ENCODE measurements at places on chromosomes 7 and 10.

GRCh38 chr10:78630944-78631838 is 437.6 kb upstream of the ZMIZ1 start:
- no peak for DNase-seq

- no peak for DNase-seq
Measured at GRCh38 chr10:50851884-50852671, 33.3 kb downstream of the A1CF start.

DNA sequence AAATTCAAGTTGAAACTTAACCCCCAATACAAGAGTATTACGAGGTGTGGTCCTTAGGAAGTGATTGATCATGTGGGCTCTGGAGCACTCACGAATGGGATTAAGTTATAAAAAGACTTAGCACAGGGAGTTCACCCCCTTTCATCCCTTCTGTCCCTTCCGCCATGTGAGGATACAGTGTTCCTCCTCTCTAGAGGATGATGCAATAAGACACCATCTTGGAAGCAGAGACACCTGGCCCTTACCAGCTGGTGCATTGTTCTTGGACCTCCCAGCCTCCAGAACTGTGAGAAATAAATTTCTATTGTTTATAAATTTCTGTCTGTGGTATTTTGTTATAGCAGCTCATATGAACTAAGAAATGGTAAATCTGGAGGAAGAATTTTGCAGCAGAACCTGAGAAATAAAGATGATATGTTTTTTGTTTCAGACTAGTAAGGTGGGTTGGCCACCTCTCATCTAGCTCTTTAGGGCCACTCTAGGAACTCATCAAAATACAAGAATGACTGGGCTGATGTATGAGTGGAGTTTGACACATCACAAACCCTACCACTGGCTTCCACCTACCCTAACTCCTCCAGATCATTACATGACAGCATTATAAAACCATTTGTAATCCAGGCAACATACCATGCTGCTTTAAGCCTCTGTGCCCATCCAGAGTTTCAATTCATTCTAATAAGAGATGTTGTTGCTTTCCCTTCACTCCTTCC is 22.4 kb downstream of the SLC26A5 start:
- DNase-seq: no peak

- DNase-seq: no peak
Measured at GRCh38 chr7:23712368-23713284, 2.6 kb downstream of the STK31 start.

- no peak for DNase-seq
Measured at GRCh38 chr7:54544527-54545240, 2.5 kb downstream of the VSTM2A start.

- DNase-seq: no peak
Measured at GRCh38 chr7:117495308-117495707, 15.5 kb downstream of the CFTR start.

GRCh38 chr7:121385800-121386179 is 10.3 kb downstream of the FAM3C start:
- DNase-seq: no peak

GRCh38 chr10:52984169-52984568 is 211.6 kb upstream of the MBL2 start:
- DNase-seq: no peak

DNA sequence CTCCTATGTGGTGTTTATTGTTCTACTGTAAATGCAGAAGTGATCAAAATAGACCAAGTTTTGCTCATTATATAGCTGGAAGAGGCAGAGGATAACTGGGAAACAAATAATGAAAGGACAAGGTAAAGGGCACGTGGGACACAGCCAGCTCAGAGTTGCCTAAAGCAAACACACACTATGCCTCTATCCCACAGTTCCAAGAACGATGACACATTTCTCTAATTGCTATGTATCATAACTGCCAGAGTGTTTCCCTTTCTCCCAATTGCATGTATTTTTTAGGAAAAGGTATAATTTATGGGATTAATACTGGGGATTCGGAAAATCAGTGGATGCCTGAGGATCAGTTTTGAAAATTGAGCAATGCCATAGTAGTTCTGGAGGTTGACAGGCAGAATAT is 49.0 kb downstream of the CCDC71L start:
- no peak for DNase-seq

- no peak for DNase-seq
Measured at GRCh38 chr7:108557617-108558016, 11.9 kb downstream of the THAP5 start.

GRCh38 chr10:118994321-118994720 is 35.2 kb upstream of the NANOS1 start:
- no peak for DNase-seq

DNA sequence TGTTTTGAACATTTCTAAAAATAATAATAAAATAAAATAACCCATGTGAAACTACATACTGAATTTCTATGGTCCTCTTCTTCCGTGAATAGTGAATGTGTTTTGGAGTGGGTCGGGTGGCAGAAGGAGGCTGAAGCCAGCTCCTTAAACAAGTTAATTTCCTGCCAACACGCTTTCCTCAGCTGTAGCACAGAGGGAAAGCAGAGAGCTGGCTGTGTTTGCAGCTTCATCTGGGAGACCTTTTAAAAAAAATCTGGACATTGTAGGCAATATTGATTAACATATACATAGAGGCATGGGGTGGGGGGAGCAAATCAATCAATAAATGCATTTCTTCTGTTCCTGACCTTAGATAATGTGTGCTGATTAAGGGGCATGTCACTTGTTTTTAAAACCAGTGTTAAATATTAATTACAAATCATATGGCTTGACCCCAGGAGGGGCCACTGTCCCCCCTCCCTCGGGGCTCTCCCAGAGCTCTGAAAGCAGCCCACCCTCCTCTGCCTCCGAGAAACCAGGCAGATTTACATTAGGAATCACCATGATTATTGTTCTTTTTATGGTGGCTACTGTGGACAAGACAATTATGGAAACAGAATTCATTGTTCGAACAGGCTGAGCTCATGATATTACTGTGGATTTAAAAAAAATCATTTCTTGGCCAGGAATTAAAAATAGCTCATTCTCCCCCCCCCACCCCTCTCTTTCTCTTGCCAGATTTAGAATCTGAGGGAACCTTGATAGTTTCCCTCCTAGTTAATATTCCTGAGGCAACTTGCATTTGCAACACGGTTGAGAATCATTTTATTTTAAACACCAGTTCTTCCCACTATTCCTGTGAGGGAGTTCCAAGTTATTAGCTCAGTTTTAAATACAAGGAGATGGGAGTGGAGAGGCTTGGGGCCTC is 100.5 kb upstream of the CARD11 start:
- DNase-seq: no peak

GRCh38 chr7:134129856-134130523 is 2.9 kb downstream of the LRGUK start:
- no peak for DNase-seq

GRCh38 chr10:87928996-87929395 is 65.6 kb downstream of the PTEN start:
- no peak for DNase-seq

GRCh38 chr7:91940572-91941341 is at the start of gene AKAP9:
Gene AKAP9 (plus strand): TSS chr7:91940862. CDS start chr7:91941100, 238 bp downstream.
- DNase-seq: peak; percentile 80

GRCh38 chr10:114680543-114681117 is 22.6 kb upstream of the ABLIM1 start:
- no peak for DNase-seq

DNA sequence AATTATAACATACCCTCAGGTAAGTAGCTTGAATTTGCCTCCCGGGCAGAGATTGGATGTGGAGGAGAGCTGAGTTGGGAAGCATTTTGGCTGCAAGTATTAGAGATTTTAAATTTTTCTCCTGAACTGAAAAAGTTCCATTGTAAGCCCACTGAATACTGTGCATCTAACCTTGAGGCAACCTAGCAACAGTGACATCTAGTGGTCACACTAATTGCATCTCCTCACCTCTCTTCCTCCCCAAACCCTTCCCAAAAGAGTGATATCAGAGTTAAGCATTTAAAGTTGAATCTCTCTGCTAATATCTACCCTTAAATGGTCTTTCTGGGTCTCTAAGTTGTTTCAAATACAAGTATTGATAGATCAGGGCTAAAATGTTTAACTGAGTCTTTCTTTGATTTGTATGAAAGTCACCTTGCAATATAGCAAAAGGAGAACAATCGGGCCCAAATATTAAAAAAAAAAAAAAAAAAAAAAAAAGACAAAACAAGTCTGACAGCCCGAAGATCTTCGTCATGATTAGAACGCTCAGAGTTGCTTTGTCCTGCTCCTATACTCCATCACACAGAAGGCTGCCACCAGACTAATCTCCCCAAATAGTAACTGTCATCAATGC is 40.4 kb upstream of the DLX5 start:
- no peak for DNase-seq

- no peak for DNase-seq
Measured at GRCh38 chr10:28985137-28985885, 303.6 kb upstream of the LYZL1 start.

GRCh38 chr10:125062227-125062913 is 98.0 kb downstream of the CTBP2 start:
- DNase-seq: no peak

- no peak for DNase-seq
Measured at GRCh38 chr10:19638182-19638895, 177.9 kb upstream of the PLXDC2 start.

DNA sequence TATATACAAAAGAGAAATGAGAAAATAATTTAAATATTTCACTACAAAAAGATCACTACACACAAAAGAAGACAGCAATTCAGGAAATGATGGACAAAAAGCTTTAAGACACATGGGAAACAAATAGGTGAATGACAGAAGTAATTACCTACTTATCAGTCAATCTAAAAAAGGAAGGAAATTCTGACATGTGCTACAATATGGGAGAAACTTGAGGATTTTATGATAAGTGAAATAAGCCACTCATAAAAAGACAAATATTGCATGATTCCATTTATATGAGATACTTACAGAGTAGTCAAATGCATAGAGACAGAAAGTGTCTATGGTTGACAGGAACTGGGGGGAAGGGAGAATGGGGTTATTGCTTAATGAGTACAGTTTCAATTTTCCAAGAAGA is 339.2 kb downstream of the CALN1 start:
- DNase-seq: no peak

DNA sequence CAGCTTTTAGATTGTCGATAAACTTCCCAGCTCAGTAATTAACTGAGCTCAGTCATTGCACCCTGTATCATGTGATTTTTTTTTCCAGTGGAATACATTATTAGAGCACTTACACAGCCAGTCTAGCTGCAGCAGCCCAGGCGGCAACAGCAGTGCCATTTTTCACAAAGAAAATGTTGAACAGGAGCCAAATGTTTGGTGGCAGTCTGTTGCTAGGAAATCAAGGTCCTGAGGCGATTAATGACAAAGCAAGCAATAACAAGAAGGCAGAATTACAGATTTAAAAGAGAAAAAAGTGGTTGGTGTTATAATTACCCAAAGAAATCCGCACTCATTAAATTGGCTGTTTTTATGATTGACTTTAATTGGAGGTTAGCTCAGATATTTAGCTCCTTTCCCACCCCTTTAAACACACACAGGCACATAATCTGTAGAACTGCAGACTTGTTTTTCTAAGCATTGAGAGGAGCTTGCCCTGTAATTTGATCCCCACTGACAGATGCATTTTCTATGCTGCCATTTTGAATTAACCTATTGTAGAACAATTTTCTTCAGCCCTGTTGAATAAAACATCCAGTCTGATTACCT is 267.4 kb downstream of the ADK start:
- DNase-seq: no peak

- no peak for DNase-seq
Measured at GRCh38 chr7:19408706-19409220, 263.5 kb upstream of the FERD3L start.

DNA sequence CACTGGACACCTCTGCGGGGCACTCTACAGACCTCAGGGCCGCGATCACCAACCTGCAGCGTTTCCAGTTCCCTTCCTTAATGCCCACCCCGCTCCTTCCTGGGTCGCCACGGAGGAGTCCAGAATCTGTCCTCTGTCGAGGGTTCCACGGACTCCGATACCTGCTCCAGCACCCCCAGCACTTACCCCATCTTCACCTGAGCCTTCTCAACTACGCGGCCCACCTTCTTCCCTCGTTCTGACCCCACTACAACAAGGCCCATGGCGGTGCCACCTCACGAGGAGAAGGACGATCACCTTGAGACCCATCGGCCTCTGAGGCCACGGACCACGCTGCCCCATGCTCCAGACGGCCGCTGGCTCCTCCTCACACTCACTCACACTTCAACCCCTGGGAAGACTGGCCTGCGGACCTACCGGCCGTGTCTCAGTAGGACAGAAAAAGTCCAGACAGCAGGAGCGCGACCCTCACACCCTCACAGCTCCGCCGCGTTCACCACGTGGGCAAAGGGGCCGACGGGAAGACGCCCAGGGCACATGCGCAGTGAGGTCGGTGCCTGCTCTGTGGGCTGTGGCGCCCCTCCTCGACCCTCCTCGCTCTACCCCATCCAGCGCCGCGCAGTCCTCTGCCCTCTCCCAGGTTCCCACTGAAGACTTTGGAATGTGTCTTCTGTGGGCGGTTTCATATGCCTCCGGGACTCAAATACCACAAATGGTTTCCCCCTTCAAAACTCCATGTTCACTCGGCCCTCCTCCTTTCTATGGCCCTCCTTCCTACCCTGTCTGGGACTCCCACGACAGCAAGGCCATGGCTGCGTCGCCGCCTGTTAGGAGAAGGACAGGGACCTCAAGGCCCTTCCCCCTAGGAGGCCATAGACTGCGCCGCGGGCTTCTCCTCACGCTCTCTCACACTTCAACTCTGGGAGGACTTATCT is 193.9 kb upstream of the PHF14 start:
- no peak for DNase-seq

- peak; percentile 1 for DNase-seq
Measured at GRCh38 chr7:68425377-68425776, 1172.9 kb upstream of the AUTS2 start.

DNA sequence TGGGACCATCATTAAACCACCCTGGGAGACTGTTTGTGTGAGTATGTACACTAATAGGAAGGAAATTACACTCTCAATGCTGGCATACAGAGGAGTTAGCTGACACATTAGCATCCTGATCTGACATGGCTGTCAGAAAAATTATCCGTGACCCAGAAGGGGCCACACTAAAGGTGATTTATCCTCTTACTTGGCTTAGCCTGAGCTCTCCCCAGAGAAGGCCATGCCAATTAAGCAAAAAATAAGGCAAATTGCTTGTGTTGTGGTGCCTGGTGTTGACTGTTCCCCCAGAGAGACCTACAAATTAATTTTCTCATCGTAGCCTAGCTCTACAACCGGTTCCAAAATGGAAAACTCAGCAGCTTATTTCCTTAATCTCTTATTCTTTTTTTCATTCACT is 992.3 kb downstream of the KCNMA1 start:
- DNase-seq: no peak
